ENCODE measurements at places on chromosomes 3 and 15.

- no peak for DNase-seq
Observed at GRCh38 chr15:35197306-35197705, 112.2 kb upstream of the NANOGP8 start.

DNA sequence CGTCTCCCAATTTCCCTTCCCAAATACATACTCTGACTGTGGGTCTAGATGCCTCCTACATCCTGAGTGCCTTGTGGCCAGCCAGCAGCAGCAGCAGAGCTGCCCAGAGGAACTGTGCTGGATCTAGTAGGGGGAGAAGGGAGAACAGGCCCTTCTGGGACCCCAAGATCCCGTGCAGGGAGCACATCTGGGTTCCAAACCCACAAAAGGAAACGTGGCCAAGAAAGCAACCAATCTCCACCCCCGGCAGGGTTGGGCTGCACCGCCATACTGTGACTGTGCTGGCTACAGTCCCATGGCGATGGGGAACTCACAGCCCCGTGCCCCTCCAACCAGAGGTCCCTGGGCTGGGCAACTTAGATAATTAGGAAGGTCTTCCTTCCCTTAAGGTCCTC is 86.3 kb downstream of the PPCDC start:
- no peak for DNase-seq

DNA sequence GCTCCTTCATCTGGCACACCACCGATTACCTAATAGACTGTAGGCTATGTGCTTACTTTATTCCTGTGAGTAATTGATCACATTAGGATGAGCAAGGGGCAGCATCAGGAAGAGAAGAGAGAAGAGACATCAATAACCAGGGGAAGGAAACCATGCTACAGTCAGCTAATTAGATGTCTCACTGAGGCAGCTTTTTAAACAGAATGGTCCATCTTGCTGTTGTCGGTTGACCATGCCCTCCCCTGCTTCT is 278.4 kb downstream of the RPLP1 start:
- no peak for DNase-seq

DNA sequence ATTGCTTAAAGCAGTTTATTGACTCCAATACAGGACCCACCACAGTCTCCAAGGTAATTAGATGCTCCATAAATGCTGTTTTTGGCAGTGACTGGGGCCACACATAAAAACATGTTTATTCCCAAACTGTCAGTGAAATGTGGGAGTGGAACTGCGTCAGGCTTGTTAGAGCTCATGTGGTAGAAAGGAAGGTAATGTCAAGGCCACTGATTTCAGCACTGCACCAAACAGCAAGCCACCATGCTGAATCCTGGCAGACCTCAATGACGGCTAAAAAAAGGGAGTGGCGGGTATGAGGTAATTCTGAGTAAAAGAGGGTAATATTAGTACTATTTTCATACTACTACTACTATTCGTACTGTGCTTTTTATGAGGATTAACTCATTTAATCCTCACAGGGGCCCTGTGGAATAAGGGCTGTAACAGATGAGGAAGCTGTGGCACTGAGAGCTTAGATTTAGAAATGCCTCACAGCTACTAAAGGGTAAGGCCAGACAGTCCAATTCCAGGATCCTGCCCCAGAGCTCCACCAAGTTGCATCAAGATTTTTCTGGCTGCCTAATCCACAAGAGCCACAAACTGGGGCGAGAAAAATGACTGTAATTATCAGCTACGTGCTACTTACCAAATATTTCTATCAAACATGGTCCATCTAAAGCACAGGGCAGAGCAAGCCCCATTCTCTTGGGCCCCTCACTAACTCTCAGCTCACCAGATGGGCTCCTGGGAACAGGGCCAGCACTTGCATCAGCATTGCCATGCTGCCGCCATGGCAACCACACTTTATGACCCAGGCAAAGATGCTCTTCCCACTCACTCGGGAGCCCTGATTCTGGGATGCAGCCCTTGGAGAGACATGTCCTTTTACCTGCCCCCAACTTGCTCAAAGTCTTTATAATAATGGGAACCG is 83.6 kb upstream of the SPATA12 start:
- DNase-seq: peak; percentile 78

DNA sequence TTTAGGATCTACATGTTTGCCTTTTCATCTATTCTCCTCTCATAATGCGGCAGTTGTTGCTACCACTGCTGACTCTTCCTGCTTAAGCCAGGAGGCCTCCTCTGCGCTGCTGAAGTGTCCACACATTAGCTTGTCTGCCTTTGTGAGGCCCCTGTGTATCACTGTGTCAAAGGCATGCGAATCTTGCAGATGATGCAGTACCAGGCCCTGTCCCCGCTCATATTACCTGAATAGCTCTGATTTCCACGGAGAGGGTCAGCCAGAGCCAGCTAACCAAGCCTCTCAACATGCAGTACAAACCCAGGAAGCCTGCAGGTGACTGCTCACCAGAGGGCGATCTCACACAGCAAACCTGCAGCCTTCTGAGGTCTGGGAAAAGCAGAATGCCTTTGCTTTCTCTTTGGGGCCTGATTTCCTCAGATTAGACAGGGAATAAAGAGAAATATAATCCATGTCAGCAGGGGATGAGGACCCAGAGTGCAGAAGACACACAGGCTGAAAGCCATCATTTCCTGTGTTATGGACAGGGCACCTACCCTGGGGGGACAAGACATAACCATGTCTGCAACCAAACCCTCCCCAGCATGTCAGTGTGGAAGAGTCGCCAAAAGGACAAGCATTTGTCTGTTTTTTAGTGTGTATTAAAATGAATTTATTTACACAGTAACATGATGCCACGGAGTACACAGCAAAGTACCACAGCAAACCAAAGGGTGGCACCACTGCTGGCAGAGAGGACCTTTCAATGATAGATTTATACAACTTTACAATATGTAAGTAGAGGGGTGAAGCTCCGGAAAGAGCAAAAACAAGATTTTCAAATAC is 36.8 kb upstream of the TSPAN3 start:
- DNase-seq: peak; percentile 11

DNA sequence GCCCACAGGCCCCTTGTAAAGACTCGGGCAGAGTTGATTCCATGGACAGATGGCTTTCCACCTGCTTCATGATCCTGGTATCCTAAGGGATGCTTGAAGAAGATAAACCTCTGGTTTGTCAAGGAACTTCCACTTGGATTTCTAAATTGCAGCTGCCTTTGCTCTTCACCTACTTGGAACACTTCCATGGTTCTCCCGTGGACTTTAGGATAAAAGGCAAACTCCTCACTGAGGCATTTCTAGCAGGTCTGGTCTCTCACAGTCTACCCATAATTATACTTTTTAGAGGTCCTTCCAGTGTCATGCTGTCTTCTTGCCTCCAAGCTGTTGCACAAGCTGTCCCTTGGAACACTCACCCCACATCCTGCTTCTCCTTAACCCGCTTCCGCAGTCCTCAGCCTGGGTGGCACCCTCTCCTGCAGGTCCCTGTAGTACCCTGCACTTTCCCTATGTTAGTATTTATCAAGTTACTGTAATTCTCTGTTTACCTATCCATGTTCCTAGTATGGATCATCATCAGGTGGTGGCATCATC is 12.7 kb downstream of the TLNRD1 start:
- DNase-seq: no peak

DNA sequence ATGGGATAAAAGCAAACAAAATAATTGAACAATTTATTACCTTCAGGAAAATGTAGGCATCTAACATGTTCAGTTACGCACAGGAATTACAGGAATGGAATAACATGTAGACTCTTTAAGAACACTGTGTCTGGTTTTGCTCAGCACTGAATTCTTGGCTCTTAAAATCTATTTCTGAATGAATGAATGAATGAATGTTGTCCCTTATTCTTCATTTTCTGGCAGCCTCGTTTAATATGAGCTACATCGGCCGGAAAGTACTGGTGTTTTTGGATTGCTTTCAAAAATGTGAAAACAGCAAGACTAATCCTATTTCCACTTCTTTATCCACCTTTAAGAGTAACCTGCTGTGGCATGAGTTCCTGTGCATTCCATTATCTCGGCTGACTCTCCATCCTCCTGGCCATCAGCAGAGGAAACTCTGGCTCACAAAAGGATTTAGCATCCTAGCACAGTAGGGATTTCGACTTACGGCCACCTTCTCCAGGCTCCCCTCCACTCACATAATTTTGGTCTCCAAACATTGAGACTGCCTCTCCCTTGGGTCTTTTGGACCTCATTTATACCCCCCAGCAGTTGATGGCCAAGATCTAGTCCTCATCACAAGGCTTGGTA is 145.3 kb downstream of the FOXP1 start:
- DNase-seq: no peak

DNA sequence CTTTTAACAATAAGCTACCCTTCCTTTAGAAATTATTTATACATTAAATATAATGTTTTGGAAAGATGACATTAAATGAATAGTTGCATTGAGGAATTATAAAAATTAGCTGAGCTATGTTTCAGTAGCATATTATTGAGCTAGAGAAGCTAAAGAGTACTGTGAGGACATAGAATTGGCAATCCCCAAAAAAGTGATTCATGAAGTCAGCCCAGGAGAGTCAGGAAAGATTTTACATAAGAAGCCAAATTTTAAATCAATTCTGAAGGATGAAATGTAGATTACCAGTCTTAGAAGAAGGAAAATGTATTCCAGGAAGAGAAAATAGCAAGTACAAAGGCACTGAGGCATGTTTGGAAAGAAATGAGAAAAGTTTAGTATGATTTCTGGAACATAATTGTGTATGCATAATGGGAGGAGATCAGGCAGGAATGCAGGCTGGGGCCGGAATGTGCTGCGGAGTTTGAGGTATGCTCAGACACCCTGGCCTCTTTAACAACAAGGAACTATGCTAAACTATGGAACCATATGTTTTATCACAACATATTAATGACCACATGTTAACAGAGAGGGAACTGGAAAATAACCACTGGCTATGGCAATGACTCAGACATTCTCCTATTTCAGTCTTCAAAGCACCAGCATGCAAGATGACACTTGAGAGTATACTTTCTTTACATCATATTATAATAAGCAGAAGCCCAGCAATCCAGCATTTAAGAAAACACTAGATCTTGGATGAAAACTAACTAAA is 103.3 kb upstream of the COL8A1 start:
- no peak for DNase-seq

- no peak for DNase-seq
Observed at GRCh38 chr3:49841126-49841696, 15.2 kb downstream of the TRAIP start.

Data from NCI-H2227 treated with DMSO at 0.1 percent for 48 hours (cell line).